ENCODE measurements at places on chromosomes 16 and 17.

GRCh38 chr16:68480084-68480995 is 32.0 kb upstream of the SMPD3 start:
- DNase-seq = no peak

DNA sequence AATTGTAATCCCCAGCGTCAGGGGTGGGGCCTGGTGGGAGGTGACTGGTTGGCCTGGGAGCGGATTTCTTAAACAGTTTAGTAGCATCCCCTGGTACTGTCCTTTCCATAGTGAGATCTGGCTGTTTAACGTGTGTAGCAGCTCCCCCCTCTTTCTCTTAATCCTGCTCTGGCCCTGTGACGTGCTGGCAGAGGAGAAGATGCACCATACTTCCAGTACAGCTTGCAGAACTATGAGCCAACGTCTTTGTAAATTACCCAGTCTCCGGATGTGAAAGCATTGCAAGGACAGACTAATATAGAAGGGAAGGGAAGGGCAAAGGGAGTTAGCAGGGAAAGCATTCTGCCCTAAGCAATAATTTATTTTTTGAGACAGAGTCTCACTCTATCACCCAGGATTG is 83.9 kb downstream of the RMI2 start:
- no peak for DNase-seq

GRCh38 chr17:44077595-44077909 is 7.0 kb downstream of the G6PC3 start:
- no peak for DNase-seq

GRCh38 chr16:77157346-77158058 is 33.5 kb upstream of the MON1B start:
- DNase-seq = no peak

DNA sequence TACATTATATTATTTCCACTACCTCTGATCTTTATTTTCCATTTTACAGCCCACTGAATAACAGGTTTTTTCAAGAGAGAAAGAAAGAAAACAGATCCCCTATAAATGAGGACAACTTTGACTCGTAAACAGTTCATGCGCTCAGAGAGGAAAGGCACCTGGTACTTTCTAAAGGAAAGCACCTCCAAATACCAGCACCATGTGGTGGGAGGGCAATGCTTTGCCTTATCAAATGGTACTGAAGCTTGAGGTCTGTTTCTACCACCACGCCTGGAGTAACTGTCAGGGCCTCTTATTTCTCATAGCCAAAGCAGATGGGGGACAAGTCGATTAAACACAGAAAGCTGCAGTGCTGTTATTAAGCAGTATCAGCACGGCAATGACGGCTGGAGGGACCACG is 510.3 kb upstream of the ZFHX3 start:
- no peak for DNase-seq

DNA sequence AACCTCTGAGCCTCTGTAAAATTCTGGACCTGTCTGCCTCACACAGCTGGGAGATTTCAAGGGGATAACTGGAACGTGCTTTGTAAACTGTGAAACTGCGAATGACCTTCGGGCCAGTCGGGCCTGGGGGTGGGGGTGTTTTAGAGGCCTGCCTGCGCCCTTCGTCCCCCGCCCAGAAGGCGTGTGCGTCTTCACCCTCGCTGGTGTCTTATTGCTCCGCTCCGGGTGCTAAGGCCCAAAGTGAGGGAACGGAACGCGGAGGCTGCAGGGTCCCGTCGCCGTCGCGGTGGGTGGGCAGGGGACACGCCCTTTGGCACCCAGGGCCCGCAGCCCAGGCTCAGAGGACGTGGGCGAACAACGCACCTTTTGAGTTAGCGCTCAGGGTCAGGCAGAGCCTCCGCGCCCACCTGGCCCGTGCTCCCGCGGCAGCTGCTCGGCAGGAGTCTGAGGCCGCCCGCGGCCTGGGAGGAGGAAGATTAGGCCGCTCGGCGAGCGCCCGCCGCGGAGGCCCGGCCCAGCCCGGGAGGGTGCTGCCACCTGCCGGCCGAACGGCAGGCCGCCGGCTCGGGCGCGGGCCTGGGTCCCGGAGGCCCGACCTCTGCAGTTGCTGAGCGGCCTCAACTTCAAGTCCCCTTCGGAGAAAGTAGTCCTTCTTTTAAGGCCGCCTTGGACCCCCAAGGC is 29.7 kb downstream of the DCAKD start:
- DNase-seq = peak; percentile 89

GRCh38 chr17:49218941-49219913 is 8.7 kb downstream of the ABI3 start:
- no peak for DNase-seq

GRCh38 chr17:45277992-45278391 is 16.1 kb upstream of the SPATA32 start:
- no peak for DNase-seq

DNA sequence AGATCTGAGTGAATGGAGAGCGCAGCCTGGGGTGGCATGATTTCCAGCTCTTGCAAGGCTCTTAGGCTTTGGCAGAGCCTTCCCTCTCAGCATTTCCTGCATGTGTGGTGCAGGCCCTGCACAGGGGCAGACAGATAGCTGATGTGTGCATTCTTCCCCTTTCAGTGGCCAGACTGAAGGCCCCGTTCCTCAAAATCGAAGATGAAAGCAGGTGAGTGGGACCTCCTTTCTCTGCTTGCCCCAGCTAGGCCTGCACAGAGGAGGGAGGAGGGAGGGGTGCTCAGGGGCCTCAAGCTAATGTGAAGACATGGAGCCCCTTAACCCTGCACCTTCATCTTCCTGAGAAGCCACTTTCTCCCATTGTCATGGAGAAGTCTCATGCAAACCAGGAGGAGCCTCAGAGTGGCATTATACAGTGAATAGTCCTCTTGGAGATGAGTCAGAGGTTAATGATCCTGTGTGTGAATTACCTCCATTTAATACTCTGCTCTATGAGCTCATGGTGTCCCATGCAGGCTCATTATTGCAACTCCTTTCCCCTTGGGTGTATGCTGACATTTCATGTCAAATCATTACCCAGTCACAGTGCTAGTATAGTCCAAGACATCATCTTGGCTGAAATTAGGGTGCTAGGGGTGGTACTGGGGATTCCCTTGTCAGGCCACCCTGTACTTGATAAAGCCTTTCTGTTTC is 20.4 kb upstream of the ADAM11 start:
- peak; percentile 52 for DNase-seq

- no peak for DNase-seq
Measured at GRCh38 chr16:50607970-50608557, 59.9 kb downstream of the NKD1 start.

DNA sequence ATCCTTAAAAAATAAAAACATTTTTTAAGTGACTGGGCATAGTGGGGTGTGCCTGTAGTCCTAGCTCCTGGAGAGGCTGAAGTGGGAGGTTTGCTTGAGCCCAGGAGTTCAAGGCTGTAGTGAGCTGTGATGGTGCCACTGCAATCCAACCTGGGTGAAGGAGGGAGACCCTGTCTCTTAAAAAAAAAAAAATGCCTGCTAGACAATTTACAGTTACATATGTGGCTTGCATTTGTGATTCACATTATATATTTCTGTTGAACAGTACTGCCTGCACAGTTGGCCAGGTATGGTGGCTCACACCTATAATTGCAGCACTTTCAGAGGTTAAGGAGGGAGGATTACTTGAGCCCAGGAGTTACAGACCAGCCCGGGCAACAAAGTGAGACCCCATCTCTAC is 23.4 kb downstream of the CBFB start:
- no peak for DNase-seq

DNA sequence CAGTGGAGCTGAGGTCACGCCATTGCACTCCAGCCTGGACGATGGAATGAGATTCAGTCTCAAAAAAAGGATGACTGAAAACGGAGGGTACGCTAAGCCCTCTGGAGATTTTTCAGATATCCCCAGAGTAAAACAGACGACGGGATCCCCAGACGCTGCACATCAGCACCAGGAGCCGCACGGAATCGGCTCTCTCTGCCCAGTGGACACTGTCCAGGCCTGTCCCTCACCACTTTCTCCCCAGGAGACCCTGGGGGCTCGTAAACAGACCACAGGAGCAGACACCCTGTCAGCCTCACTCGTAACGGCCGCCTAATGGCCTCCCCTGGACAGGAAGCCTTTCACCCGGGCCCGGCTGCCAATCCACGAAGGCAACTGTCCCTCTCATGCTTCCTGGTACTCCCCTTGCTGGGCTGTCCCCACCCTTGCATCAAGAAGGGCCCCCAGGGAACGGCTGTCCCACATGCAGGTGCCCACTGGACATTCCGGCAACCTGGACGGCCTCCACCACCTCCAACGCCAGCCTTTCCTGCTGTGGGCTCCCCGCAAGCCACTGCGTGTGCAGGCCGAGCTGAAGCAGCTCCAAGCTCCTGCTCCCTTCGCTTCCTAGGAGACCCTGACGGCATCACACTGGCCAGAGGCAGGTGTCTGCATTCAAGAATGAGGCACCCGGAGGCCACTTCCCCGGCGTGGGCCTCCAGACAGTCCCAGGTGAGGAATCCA is 74.3 kb downstream of the TIMM22 start:
- DNase-seq = no peak

- DNase-seq = peak; percentile 58
Measured at GRCh38 chr16:51818342-51818944, 667.4 kb upstream of the SALL1 start.

GRCh38 chr17:59366040-59366757 is 34.7 kb downstream of the YPEL2 start:
- no peak for DNase-seq

DNA sequence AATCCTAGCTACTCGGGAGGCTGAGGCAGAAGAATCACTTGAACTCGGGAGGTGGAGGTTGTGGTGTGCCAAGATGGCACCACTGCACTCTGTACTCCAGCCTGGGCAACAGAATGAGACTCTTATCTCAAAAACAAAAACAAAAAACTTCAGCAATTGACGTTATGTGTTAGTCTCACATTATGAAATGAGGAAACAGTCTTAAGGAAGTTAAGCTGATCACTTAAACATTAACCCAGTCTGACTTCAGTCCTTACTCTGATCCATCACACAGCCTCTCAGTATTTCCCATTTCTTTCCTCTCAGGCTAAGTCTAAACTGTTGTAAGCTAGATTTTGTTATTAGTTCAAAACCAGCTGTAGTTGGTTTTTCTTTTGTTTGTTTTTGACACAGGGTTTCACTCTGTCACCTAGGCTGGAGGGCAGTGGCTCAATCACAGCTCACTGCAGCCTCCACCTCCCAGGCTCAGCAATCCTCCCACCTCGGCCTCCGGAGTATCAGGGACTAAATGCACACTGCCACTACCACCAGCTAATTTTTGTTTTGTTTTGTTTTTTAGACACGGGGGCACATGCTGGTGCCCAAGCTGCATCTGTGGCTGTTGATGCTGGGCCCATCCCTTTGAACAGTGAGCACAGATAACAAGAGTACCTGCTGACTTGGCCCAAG is 6.3 kb downstream of the JPT1 start:
- no peak for DNase-seq

DNA sequence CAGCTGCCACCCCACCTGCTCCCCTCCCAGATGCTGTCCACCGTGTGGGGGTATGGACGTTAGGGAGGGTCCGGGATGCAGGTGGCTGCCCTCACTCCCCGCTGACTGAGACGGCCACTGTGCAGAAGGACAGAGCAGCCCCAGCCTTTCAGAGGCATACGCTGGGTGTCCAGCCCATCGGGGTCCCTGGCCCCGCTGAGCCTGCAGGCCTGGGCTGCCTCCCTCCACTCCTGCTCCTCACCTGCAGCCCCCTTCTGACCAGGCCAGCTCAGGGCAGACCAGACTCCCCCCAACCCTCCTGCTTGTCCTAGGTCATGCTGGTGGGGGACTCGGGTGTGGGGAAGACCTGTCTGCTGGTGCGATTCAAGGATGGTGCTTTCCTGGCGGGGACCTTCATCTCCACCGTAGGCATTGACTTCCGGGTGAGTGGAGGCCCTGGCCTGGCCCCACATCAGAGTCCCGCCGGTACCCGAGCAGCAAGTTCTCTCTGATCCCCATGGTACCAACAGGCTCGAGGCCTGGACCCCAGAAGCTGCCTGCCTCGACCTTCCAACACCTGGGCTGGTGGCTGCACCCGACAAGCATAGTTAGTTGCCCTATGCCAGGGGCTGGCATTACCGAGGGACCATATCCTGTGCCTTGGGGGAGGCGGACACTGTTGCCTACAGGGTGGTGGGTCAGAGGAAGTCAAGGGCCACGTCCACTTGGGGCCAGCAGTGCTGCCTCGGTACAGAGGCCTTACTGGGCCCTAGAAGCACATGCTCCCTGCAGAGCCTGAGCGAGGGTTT is 1.4 kb downstream of the RAB26 start:
- no peak for DNase-seq

DNA sequence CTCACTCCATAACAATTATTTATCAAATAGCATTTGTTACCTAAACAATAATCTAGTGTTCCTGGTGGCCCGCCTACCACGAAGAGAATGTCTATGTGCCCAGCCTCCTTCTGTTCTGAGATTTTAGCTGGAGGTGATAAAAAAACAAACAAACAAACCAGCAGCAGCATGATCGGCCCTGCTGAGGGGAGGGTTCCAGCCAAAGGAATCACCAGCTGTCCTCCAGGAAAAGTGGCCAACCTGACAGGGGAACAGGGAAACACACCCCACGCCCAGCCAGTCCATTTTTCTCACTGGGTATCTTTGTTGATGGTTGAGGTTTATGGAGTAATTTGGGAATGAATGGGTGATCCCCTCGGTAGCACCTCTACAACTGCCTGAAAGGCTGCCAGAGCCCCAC is 203.0 kb upstream of the DYNLRB2 start:
- DNase-seq = no peak

DNA sequence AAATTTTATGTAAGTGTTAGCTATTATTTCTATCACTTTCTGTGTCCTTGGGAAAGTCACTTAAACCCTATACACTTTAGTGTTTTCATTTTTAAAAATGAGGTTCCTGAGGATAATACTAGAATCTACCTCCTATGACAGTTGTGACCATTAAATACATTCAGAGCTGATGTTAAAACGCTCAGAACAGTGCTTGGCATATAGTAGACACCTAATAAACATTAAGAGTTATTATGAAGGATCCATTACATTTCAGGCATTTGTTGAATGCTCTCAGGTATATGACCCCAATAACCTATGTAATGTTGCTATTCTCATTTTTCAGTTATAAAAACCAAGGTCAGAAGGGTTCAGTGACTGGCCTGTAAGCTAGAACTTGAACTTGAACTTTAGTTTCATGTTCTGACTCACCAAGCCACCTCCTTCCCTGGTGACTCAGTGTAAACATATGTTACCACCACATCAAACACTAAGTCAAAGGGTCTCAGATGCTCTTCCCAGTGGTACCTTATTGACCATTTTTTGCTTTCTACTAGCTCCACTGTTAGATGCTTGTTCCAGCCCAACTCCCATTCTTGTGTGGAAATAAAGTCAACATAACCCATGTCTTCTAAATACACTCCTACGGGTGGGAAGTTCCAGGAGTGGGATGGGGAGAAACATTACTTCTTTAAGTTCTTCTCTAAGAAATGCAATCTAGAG is 47.6 kb downstream of the HSD17B2 start:
- DNase-seq = peak; percentile 60

GRCh38 chr16:12881740-12882139 is 19.7 kb upstream of the SHISA9 start:
- DNase-seq = no peak
